ENCODE measurements at places on chromosomes 5 and 9. TPM values are rescaled to one million over a fixed set of nuclear protein-coding genes. Genes with fewer than 3 reads are reported as not detected.

DNA sequence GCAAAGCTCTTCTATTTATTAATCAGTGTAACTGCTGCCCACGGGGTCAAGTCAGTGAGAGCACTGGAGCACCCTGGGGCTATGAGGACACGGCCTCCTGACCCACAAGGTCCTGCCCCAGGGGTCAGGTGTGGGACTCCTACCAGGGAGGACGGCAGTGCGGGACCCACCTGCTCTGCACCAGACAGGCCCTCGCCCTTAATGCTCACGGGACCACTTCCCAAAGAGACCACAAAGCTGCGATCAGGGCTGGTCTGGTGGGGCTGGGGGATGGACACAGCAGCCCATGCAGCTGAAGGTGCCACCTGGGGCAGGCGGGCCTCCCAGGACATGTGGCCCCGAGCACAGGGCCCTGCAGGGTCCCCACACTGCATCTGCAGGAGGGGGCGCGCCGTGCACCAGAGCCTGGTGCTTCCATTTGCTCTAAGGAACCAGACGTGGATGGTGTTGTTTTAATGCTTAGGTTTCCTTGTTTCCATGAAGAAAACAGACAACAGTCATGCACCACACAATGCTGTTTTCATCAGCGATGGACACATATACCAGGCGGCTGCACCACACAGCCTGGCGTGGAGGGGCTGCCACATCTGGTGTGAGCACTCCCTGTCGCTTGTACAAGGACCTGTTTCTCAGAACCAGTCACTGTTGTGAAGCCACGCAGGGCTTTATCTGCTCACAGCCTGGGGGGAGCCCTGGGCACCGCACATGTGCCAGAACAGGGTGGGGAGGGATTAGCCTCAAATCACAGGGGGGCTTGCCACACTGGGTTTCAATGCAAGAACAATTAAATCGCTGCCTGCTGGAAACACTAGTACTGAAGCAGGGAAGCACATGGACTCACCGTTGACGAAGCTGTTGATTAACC lies 22.6 kb downstream of the CLPTM1L start:
- DNase-seq, result no peak

GRCh38 chr5:77031891-77032290 lies 1.7 kb downstream of the AGGF1 start:
- DNase-seq, result no peak

- no peak for DNase-seq
Observed at GRCh38 chr9:114718801-114719221, 36.8 kb upstream of the TEX48 start.

- DNase-seq, result no peak
Observed at GRCh38 chr5:169104937-169105494, 195.9 kb downstream of the SLIT3 start.

The CTSL gene
- 24.6 TPM for total RNA-seq

- no peak for DNase-seq
Observed at GRCh38 chr9:127033789-127034188, 88.6 kb downstream of the ANGPTL2 start.

The MLANA gene
- total RNA-seq, result 20.0 TPM

The FAM169A gene
- total RNA-seq, result 0.94 TPM

Measured in suprapubic skin (tissue), 4 donors.